Lower lobe of right lung (tissue), 2 donors: ENCODE measurements at places on chromosomes 2 and 18. TPM values are rescaled to one million over a fixed set of nuclear protein-coding genes. Genes with fewer than 3 reads are reported as not detected.

- no peak for DNase-seq
Observed at GRCh38 chr2:69645921-69646320, 2.4 kb upstream of the AAK1 start.

DNA sequence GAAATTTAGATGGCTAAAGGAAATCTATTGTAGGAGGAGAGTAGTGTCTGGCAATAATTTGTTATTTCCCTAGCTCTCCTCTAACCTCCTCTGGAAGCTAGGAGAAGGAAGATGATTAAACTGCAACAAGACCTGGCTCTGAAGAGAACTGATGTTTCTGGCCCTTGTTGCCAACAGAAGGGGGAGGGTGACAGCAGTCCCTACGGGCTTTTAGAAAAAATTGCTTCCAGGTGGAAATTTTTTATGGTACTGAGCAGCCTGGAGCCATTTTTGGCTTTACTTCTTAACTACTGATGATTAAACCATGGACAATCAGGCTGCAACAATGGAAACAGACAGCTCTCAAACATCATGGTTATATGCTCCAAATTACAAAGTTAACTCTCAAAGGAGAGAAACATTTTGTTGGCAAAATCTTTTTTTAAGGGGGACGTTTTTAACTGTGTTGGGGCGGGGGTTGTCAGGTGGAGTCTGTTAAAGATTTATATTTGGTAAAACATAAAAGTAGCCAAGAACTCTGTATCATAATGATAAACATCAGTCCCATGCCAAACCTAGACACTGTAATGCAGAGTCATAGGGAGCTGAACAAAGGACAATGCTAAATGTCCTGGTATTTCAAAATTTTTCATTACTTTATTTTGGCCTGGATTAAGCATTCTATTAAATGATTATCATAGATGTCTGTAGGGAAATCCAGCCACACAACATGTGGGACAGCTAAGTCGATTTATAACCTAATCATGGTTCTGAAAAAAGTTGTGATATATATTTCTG is 70.0 kb downstream of the EXOC6B start:
- no peak for DNase-seq

GRCh38 chr2:157901325-157901724 is 25.2 kb upstream of the ACVR1 start:
- DNase-seq = no peak

- DNase-seq = peak; percentile 69
Observed at GRCh38 chr2:64652231-64653108, 1.2 kb downstream of the SERTAD2 start.

GRCh38 chr2:27441958-27442919 is at the start of gene KRTCAP3:
Gene KRTCAP3 (plus strand): TSS chr2:27442381. CDS start chr2:27442413, 32 bp downstream.
- peak; percentile 79 for DNase-seq

- peak; percentile 87 for DNase-seq
Observed at GRCh38 chr2:205925373-205926337, 160.3 kb downstream of the INO80D start.

DNA sequence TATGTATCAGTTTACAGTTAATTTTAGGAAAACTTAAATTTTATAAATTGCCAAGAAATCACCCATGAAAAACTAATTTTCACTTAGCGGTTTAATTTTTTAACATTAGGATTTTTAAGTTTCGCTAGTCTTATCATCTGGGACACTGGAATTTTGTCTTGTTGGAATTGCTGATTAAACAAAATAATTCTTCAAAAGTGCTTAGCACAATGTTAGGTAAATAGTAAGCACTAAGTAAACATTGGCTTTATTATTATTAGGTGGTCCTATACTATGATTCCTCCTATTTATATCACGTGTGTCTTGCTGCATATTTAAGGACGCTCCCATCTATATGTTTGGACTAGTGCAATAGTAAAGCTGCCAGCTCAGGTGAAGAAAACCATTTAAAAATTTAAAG is 54.6 kb upstream of the MAP4K3 start:
- DNase-seq = no peak

DNA sequence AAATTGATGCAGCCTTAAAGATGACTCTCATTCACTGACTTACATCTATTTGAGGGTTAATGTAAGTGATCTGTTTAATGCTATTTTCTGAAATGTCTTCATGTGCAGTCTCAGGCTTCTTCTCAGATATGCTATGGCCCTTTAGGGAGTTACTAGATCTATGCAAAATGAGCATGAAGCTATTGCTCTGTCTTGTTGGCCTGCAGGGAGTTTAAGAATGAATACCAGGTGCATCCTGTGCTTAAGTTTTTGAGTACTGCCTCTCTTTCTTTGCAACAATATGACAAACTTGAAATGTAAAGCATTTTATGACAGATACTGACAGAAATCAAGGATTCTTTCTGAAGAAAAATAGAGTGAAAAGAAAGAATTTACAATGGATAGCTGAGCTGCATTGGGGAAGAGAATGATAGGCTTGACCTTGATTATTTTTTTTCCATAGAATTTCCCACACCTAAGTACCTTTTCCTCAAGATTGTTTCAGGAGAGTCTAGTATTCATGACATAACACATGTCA is 1058.3 kb upstream of the TMEFF2 start:
- DNase-seq = no peak

DNA sequence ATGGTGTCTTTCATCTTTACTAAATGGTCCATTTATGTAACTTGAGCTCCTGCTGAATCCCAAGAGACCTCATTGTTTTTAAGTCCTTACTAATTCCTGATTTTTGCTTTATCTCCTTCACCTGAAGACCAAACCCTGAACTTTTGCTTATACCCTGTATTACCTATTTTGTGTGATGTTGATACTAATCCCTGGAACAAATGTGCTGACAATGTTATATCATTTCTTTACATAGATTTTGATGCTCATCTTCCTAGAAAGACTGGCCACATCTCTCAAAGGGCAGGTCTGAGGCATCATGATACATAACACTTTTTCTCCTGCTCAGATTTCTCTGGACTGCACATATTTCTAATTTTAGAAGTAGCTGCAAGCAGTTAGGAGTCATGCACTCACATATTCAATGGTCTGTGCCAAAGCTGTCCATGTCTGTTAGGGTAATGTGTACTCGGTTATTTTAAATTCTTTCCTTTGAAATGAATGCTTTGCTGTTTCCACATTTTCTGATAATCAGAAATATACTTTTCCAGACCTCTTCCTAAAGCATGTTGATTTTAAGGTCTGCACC is 427.9 kb upstream of the HNRNPA3 start:
- no peak for DNase-seq

- no peak for DNase-seq
Observed at GRCh38 chr2:196590286-196590685, 49.2 kb upstream of the CCDC150 start.

GRCh38 chr2:200962811-200963123 is 693 bp downstream of the ORC2 start:
- no peak for DNase-seq

- no peak for DNase-seq
Observed at GRCh38 chr2:142339261-142339660, 208.4 kb upstream of the LRP1B start.

- DNase-seq = no peak
Observed at GRCh38 chr2:157444641-157445040, 752 bp upstream of the CYTIP start.

DNA sequence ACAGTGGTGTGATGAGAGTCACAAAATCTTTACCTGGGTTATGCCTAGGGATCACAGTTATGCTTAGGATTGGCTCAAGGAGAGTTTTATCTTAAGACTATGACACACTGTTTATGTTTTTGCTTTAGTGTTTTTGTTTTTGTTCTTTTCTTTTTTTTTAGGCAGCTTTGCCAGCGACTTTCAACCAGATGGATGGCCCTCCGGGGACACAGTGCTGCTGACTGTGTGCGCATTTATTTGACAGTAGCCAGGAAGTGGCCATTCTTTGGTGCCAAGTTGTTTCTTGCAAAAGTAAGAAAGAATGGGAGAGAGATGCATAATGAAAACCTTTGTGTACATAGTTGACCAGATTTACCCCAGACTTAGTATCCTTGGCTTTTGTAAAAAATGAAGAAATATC is 15.1 kb upstream of the DYNC2LI1 start:
- DNase-seq = no peak

DNA sequence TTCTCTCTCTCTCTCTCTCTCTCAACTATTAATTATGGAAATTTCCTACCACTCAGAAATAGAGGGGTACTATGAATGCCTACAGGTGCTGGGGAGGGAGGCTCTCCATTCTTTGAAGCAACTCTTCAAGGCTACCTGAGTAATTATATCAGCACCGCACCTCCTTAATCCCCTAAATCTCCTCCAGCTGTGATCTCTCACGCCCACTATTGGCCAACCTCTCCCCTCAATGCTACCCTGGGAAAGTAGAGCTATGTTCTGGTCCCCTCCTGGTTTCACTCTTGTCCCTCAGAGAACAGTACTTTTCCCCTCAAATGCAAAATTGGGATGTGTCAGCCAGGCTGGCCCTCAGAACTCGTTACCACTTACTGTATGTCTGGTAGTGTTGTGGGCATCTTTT is 1.6 kb downstream of the MOCOS start:
- no peak for DNase-seq

GRCh38 chr2:36461039-36461681 is 105.6 kb downstream of the CRIM1 start:
- DNase-seq = no peak

DNA sequence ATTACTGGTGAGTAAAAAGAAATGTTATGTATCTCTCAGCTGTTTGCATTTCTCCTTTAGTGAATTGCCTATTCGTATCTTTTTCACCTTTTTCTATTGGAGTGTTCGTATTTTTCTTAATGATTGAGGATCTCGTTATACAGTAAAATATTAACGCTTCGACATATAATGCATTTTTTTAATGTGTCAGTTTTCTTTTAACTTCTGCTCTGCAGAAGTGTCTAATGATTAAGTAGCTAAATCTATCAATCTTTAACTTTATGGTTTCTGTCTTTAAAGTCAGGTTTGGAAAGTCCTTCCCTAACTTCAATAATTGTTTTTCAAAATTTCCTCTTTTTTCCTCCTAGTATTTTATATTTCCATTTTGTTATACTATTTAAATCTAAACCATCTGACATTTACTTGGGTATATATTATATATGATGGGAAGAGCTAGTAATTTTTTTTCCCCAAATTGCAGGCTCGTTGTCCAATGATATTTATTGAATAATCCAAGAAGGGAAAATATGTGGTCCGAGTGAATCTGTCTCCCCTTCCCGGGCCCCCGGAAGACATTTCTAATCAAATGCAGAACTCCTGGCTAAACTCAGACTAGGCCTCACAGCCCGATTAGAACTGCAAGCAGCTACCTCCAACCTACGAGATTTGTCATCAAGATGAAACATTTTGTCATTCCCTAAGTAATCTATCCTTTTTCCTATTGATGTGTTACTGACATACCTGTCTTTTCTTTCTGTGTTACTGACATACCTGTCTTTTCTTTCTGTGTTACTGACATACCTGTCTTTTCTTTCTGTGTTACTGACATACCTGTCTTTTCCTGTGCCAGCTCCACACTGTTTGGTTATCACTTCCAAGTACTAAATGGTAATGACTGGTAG is 17.2 kb downstream of the PCBP1 start:
- DNase-seq = no peak

- DNase-seq = no peak
Observed at GRCh38 chr18:79853993-79854364, 56.2 kb downstream of the KCNG2 start.

- DNase-seq = no peak
Observed at GRCh38 chr2:144086965-144087364, 433.0 kb downstream of the ZEB2 start.

- no peak for DNase-seq
Observed at GRCh38 chr2:190328573-190329147, 9.0 kb upstream of the HIBCH start.

GRCh38 chr2:238973038-238973739 is 125.3 kb downstream of the TWIST2 start:
- no peak for DNase-seq

DNA sequence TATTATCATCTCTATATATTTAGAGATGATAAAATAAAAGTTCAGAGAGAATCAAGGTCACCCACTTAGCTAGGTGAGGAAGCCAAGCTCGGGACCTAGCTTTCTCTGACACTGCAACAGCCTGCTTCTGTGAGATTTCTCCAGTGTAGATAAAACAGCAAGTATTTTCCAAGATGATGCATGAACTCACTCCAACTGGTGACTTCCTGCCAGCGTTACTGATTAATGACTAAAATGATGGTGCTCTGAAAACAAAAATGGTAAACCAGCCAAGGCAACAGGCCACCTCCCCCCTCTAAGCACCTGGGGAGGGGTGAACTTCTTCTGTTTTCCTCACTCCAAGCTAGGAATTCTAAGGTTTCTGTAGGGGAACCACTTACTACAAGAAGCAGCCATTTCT is 510.2 kb upstream of the ID2 start:
- no peak for DNase-seq

- no peak for DNase-seq
Observed at GRCh38 chr2:160838147-160838546, 322.1 kb upstream of the TANK start.

- no peak for DNase-seq
Observed at GRCh38 chr2:98348066-98348561, 1.9 kb downstream of the CNGA3 start.

Gene UXS1
- 60.0 TPM for total RNA-seq

Gene G6PC2
- not detected for total RNA-seq

Gene IL1B
- total RNA-seq = 17.5 TPM

Gene RAB12
- 50.2 TPM for total RNA-seq

Gene GPR55
- 0.74 TPM for total RNA-seq

Gene XIRP2
- total RNA-seq = 0.18 TPM

Gene CD8B
- 1.5 TPM for total RNA-seq

Gene LIMS3
- 2.4 TPM for total RNA-seq

Gene PLB1
- 5.5 TPM for total RNA-seq

Gene ABCG5
- not detected for total RNA-seq

Gene ALPI
- total RNA-seq = not detected

Gene EPHA4
- total RNA-seq = 13.8 TPM

Gene CNTNAP5
- total RNA-seq = not detected

Gene GPATCH11
- 10.8 TPM for total RNA-seq

Gene SOX11
- total RNA-seq = 0.03 TPM

Gene PDE1A
- total RNA-seq = 5.2 TPM

Gene ARL5A
- 52.3 TPM for total RNA-seq

Gene MC2R
- total RNA-seq = not detected

Gene PSMA8
- total RNA-seq = not detected

Gene HOXD13
- not detected for total RNA-seq

Gene POTEE
- total RNA-seq = 0.18 TPM

Gene ZSWIM2
- not detected for total RNA-seq

Gene RTN4
- total RNA-seq = 317 TPM

Gene CRACDL
- total RNA-seq = 17.8 TPM

Gene TXNDC2
- total RNA-seq = 0.12 TPM

Gene REV1
- 50.7 TPM for total RNA-seq
